ENCODE measurements at places on chromosomes 16 and 17. TPM values are rescaled to one million over a fixed set of nuclear protein-coding genes. Genes with fewer than 3 reads are reported as not detected.

DNA sequence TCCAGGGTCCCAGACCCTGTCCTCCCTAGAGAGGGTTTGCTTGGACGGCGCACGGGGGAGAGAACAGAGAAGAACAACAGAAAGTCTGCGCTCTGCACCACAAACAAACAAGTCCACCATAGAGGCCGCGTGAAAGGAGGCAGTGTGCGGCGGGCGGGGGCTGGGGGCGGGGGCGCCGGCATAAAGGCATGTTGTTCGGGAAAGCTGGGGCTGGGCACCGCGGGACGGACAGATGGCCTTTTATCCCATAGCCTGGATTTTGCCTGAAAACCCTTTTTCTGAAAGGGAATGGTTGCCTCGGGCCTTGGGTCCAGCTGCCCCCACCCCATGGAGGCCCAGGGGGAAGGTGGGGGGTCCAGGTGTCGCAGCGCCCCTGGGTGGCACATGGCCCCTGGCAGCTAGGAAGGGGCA lies 26.0 kb downstream of the FA2H start:
- no peak for DNase-seq

DNA sequence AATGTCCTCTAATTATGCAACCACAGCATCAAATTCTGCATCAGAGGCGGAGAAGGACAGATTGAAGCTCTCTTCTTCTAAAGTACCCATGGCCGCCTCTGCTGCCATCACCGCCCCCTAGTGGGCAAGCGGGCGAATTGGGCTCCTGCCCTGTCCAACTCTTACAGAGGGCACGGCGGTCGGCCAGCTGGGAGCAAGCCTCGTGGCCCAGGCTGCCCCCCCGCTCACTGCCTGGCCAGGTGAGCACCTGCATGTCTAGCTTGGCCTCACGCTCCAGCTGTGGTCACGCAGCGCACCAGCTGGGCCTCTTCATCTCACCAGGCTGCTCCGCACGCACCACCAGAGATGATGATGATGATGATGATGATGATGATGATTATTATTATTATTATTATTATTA lies 146.1 kb upstream of the TOM1L1 start:
- DNase-seq, result no peak

Gene CCDC144A
- total RNA-seq, result 0.43 TPM

Gene RNF166
- total RNA-seq, result 44.3 TPM

GRCh38 chr17:75398279-75398678 lies 7.2 kb downstream of the GRB2 start:
- DNase-seq, result no peak

DNA sequence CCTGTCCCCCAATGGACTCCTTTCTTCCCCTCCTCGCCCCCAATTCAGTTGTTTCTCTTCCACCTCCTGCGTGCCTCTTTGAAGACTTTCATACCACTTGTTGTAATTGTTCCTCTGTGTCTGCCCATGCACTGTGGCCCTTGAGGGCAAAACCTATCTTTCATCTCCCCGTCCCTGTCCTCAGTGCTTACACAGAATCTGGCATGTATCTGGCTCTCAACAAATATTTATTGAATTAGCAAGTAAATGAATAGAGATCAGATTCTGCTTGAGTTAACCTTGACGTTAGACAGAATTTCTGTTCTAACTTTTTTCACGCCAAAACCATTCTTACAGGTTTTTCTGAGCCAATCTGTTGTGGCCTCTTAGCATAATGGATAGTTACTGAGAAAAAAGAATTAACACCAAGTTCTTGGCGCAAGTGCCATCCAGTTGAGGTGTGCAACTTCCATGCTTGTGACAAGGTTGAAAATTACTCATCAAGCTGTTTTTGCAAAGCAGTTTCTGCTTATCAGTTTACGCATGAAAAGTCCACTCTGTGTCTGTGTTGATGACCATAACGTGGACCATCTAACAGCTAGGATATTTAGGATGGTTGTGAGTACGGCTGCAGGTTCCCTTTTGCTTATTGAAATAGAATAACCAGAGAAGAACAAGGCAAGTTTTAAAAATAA lies 215.1 kb downstream of the PRKCA start:
- DNase-seq, result no peak

Gene CPHXL
- not detected for total RNA-seq

DNA sequence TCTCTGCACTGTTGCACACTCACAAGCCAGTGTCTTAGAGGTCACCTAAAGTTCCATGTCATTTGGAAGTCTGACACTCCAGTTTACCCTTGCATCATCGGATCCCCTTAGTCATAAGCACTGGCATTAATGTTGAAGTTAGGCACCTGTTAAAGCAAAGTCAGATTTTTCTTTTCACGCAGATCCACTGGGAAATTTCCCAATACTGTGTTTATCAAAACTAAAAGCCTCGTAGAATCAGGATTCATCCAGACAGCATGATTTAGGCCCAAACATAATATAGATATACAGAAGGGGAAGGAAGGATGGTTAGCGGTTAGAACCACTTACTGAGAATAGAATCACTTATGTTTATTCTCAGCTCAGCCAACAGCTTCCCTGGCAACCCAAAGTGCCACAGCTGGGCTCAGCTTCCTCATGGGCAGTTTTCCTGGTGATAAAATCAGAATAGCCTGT lies 30.1 kb upstream of the HAPSTR1 start:
- no peak for DNase-seq

Gene MRPL28
- 47.8 TPM for total RNA-seq

GRCh38 chr17:77465358-77466041 lies 324.7 kb downstream of the SEC14L1 start:
- no peak for DNase-seq

DNA sequence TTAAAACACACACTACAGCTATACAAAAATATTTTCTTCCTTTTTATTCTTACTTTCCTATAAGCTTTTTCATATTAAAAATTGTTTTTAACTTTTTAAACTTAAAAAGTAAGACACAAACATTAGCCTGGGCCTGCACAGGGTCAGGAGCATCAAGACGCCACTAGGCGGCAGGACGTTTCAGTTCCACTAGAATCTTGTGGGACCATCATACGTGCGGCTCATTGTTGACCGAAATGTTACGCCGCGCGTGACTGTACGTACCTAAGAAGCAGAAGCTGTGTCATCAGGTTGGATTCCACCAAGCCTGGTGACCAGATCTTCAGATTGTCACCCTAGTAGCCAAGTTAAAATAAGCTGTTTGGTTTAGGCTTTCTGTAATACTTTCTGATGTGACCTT lies 47.1 kb downstream of the USP10 start:
- no peak for DNase-seq

Measured in ascending aorta (tissue), 2 donors.